T1000 (cell line): ENCODE measurements at places on chromosomes 3 and 15.

DNA sequence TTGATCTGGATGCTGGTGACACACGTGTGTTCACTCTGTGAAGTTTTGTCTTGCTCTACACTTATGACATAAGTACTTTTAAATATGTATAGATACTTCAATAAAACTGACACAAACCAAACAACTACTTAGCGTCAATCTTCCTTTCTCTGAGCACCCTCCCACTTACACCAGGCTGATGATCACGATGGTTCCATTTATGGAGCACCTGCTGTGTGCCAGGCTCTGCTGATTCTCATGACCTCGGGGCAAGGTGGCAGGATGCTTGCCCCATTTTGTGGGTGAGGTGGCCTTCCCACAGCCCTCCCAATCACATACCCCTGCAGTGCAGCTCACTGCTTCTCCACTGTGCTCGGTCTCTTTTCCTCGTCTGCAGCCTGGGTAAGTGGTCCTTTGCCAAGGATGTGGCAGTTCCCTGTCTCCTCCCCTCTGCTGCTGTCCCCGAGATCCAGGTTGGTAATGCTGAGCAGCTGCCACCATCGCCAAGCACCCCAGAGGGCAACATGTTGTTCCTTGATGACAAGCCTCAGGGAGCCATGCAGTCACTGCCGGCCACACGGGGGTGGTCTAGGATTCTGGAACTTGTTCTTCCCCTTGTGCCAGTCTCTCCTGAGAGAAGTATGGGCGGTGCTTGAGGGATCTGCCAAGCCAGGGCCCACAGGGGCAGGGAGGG is 20.6 kb upstream of the ADCY5 start:
- DNase-seq: no peak

DNA sequence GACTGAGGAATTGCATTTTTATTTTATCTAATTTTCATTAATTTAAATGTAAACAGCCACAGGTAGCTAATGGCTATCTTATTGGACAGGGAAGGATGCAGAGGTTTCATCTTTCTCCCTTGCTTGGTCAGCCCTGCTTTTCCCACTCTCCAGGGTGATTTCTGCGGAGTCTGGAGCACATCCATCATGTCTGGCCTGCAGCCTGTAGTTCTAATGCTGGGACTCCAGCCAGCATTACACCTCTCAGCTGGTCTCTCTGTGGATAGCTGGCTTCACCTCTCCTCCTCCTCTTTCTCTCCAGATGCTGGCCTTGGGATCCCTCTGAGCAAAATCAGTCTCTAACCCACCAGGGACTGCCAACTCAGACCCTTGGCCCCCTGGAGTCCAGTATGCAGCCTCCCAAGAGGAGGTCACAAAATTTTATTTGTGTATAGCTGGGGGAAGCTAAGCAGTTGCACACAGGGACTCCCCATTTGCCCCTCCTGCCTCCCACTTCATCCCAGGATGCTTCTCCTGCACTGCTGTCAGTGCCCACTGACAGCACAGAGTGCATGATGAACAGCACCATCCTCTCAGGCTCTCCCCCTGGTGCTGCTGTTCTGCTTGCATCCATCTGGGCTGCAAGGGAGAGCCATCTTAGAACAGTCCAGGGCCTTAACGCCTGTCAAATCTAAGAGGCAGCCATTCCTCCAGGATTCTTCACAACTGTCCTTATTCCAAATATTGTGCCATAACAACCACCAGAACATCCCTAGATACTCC is 1.7 kb downstream of the BFSP2 start:
- DNase-seq: no peak

DNA sequence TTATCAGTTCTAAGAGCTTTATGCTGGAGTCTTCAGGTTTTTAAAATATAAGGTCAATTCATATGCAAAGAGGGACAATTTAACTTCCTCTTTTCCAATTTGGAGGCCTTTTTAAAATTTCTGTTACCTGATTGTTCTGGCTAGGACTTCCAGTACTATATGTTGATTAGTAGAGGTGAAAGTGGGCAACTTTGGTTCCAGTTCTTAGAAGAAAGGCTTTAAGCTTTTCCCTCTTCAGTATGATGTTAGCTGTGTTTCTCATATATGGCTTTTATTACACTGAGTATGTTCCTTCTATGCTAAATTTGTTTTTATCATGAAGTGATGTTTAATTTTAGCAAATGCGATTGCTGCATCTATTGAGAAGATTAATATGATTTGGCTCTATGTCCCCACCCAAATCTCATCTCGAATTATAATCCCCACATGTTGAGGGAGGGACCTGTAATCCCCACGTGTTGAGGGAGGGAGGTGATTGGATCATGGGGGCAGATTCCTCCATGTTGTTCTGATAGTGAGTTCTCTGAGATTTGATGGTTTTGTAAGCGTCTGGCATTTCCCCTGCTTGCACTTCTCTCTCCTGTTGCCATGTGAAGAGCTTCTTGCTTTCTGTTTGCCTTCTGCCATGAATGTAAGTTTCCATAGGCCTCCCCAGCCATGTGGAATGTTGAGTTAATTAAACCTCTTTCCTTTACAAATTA is 33.8 kb downstream of the FAIM start:
- no peak for DNase-seq

DNA sequence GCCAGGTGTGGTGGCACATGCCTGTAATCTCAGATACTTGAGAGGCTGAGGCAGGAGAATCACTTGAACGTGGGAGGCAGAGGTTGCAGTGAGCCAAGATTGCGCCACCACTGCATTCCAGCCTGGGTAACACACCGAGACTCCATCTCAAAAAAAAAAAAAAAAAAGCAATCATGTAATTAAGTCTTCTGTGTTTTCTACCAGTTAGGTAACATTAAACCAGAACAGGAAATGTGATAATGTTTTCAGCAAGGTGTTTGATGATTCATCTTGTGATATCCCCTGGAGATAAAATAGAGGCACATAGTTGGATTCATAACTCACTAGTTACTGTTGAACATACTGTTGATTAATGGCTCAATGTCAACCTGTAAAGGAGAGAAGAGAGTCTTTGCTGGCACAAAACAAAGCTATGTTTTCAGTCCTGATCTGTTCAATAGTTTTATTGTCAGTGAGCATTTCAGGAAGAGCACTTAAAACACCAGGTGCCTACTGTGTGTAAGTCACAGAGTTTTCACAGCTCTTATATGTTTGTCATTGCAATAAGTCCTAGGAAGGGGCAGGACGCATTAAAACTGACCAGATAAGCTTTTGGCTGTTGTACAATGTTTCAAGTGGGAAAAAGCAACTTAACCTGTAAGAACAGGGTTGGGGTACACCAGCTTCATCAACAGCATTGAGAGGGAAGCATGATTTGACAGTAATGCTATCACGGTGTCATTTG is 19.5 kb downstream of the DNAJB11 start:
- DNase-seq: no peak

DNA sequence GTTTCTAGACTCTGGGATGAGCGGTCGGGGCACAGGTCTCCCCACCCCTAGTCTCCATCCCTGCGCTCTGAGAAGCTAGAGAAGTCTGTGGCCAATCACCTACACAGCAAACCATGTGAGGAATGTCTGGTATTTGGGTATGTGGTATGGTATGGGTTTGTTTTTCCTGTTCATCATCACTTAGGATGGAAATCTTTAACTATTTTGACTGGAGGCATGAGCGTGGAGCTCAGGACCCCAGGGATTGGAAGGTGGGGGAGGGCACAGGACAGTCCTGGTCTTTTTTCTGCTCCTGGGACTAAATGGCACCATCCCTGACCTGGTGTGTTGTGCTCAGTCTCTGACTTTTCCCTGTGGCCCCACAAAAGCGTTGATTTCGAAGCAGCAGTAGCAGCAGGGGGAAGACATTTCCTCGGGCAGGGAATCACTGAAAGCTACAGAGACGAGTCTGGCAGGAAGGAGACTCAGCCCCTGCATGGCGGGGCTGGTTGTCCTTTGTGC is 191.7 kb upstream of the TPM1 start:
- peak; percentile 64 for DNase-seq

- DNase-seq: no peak
Observed at GRCh38 chr15:61256231-61256630, 27.1 kb upstream of the RORA start.

DNA sequence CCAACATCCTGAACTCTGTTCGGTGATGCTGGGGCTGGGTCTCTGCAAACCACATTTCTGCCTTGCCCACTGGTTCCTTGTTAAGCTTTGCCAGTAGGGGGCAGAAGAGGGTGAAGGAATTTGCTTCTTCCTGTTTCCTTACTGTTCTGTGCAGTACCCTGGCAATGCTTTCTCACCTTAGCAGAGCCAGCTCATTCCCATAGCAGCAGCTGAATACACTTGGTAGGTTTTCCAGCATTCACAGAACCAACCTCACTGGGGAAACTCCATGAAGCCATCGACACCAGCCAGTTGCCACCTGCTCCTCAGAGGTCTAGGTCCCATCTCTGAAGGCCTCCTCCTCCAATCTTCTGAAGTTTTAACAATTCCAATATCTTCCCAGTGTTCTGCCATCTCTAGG is 308.4 kb downstream of the PDCD6IP start:
- no peak for DNase-seq

- DNase-seq: no peak
Observed at GRCh38 chr3:20091331-20092047, 51.2 kb downstream of the KAT2B start.

DNA sequence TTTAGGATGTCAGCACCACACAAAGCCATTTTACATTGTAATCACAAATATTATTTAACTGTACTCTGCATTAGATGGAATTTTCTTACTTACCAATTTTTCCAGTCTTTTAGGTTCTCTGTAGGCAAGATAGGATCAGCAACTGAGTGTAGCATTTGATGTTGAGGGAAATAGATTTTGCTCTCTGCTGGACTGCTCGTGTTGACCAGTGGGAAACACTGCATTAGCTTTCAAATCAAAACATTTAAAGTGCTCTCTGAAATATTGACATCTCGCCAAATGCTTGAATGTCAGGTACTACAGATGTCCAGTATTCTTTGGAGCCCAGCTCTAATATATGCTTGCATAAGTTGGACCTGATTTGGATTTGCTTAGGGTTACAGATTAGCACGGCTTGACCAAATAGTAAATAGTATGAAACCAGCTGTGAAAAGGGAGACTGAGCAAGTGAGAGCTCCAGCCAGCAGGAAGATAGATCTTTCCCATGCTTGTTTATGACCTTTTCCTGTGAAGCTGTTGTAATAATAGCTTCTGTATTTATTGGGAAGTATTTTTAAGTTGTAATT is 29.5 kb downstream of the P2RY14 start:
- no peak for DNase-seq

- DNase-seq: no peak
Observed at GRCh38 chr15:42456531-42456930, 34.4 kb downstream of the ZNF106 start.

DNA sequence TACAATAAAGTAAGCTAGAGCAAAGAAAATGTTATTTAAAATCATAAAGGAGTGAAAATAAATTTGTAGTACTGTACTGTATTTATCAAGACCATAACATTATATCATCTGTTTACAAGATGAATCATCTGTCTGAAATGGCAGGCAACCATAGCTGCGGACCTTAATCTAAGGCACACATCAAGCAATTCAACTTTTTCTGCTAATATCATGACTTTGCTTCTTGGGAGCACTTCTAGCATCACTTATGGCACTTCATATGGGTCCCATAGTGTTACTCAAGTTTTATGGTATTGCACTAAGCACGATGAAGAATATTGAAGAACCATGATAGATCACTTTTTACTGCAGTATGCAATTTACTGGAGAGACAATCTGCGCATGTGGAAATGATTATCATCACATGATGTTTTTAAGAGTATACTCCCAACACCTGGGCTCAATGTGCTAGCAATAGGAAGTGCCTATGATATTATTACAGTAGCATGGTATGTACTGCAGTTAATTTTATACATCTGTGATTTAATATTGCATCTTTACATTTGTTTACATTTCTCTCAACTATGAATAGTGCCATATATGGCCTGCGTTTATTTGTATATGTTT is 137.7 kb upstream of the NECTIN3 start:
- DNase-seq: no peak

DNA sequence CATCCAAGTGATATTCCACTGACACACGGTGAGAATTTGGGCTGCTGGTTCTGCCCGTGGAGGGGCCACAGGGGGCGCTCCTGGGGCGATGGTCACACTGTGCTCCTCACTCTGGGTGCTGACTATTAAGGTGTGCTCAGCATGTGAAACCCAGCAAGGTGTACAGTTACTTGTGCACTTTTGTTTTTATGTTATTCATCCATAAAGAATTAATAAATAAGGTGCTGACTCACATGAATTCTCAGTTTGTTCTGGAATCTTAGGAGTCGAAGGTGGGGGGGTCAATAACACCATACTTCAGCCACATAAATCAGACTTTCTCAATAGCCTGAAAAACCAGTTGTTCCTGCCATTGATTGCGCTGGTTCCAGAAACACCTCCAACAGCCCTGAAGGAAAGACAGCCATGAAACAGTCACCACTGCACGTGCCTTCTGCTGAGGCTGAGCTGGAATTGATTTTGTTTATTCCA is 53.5 kb upstream of the SPATA12 start:
- no peak for DNase-seq

DNA sequence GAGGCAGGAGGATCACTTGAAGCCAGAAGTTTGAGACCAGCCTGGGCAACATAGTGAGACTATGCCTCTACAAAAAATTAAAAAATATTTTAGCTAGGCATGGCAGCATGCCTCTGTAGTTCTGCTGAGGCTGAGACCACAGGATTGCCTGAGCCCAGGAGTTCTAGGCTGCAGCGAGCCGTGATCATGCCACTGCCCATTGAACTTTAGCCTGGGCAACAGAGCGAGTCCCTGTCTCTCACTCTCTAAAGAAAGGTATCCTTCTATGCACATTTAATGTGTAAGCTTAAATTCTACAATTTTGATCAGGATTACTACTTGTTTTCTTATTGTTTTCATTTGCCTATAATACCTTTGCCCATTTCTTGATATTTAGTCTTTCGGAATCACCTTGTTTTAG is 26.8 kb downstream of the GALK2 start:
- no peak for DNase-seq

DNA sequence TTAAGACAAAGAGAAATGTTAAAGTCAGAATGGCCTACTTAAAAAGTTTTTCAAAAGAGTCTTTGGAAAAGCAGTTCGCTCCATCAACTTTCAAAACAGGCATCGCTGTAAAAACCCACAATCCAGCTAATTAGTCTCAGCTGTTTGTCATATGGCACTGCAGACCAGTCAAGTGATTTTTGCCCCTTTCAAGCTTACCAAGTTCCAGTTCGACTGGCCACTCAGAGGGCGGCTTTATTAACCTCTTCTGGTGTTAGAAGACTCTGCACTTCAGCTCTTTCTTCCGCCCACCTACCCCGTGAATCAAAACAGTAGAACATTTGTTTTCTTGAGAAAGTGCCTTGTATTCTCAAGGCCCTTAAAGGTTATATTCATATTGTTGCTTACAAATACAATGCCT is 19.3 kb downstream of the RAB27A start:
- no peak for DNase-seq
